Mucosa of gallbladder (tissue), 1 donor: ENCODE measurements at places on chromosomes 12 and 14. TPM values are rescaled to one million over a fixed set of nuclear protein-coding genes. Genes with fewer than 3 reads are reported as not detected.

The LMO3 gene
- 8.1 TPM for total RNA-seq

The LTB4R2 gene
- 6.1 TPM for total RNA-seq

The HOXC4 gene
- total RNA-seq, result 0.89 TPM

DNA sequence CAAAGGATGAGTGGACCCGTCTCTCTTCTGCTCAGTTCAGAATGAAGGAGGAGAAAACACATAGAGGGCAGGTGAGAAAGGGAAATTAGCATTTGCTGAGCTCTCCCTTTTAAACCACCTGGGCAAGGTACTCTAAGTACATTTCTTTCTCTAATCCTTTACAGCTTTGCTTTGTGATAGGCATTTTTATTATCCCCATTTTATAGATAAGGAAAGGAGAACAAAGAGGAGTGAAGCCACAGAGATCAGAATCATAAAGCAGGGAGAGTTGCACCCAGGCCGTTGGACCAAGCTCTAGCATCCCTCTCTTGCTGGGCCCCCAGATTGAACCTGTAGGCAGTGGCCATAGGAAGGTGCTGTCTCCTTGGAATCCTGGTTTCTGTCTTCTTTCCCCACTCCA, 47.0 kb downstream of the VCPKMT start:
- DNase-seq, result no peak

- no peak for DNase-seq
These were observed 86.9 kb downstream of the TPH2 start for GRCh38 chr12:72025524-72025923.

- no peak for DNase-seq
These were observed 152.4 kb downstream of the SEC23A start for GRCh38 chr14:38950676-38951075.

GRCh38 chr12:47124451-47124850, 44.7 kb upstream of the AMIGO2 start:
- no peak for DNase-seq

- no peak for DNase-seq
These were observed 283.4 kb upstream of the TMTC1 start for GRCh38 chr12:30067146-30067545.

GRCh38 chr12:99997806-99998205, 13.1 kb upstream of the ANKS1B start:
- DNase-seq, result no peak

DNA sequence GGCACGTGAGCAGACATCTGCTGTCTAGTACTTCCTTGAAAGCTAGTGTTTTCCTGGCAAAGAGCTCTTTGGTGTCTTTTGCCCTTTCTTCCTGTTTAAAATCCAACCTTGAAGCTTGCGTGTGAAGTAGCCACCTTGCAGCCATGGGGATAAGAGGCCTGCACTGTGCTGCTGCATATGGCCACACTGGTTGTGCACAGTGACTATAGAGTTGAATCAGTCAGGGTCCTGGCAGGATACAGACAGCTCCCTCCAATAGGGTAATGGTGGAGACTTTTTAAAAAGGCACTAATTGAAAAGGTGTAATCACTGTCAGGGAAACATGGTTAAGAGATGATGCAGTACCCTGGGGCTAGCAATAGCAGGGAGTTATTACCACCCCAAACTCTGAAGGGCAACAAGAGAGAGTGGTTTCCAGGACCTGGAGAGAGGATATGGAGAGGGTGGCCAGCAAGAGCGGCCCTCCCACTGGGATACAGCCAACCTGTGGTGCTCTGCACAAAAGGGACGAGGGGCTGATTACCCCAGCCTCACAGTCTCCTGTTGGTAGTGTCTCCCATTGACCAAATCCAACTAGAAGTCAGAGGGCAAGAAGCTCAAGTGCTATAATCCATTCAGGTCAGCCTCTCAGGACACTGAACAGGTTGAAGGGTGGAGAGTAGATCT, 4.8 kb upstream of the GLT8D2 start:
- no peak for DNase-seq

DNA sequence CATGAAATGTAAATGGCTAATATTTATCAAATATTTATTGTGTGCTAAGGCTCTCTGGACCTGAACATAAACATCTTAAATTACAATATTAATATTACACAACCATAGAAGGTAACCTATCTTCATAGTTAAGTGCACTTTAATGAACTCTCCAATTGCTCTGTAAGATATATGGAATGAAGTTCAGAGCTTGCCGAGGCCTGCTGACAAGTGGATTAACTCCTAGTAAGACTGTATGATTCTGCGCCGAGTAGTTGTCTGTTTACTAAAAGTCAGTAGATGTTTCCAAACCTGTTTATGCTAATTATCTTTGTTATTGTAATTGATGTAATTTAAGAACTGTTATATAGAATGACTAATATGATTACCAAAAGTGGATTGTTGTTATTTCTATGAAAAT, 77.2 kb downstream of the PTPRR start:
- DNase-seq, result no peak

GRCh38 chr14:59450716-59451115, 14.5 kb downstream of the GPR135 start:
- DNase-seq, result no peak

- DNase-seq, result no peak
These were observed 105.5 kb downstream of the GXYLT1 start for GRCh38 chr12:42039176-42039575.
